ENCODE measurements at places on chromosomes 1 and 21. TPM values are rescaled to one million over a fixed set of nuclear protein-coding genes. Genes with fewer than 3 reads are reported as not detected.

DNA sequence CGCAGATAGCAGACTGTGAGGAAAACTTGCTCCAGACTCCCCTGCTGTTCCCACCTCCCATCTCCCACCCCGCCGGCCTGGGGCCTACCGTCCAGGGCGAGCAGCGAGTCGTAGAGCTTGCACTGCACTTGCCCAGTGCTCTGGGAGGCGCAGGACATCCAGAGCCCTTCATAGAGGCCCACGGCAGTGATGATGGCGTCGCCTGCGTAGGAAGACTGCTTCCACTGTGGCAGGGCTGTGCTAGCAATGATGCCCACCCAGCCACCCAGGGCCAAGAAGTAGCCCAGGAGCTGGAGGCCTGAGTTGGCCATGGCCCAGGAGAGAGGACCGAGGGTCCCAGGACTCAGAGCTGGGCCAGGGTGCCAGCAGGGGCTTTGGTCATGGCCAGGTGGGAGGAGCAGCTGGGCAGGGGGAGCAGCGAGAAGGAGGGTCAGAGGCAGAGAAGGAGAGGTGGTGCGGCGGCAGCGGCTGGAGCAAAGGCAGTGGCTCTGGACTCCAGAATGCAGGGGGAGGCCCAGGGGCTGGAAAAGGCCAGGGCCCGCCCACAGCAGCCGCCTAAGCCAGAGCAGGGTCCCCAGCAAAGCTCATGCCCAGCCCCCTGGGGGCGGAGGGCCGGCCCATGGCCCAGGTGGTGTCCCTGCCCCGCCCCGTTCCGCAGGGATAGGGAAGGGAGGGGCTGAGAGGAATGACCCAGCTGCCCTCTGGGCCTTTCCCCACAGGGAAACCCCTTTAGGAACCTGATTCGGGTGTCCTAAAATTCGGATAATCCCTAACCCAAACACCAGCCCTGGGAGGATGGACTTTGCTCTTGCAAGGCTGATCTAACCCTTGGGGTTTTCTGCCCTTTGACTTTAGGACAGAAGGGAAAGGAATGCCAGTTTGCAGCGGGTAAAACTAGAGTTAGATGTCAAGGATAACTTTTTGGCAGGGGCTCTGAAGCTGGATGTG, at the start of gene CLDN19:
Gene CLDN19 (minus strand): TSS at position 484 of the 948 bp plus-strand sequence. CDS start 173 bp downstream, at position 311.
- no peak for DNase-seq

GRCh38 chr1:183780757-183781156, 24.2 kb upstream of the RGL1 start:
- DNase-seq: no peak

DNA sequence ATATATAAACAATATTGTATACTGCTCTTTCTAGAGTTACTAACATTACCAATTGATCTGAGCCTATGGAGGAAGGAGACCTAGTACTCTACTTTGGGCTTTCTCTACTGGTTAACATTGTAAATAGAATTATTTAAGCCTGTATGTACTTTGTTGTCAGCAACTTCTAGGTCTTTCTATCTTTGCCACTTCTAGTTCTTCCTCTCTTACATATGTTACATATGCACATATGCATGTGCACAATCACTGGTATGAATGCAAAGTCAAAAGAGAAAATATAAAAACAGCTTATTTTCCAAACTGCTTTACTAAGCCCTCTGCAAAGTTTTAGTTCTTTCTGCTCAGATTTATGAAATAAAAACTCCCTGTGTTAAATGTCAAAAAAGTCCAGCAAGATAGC, 84.3 kb downstream of the PTPRC start:
- DNase-seq: no peak

The TIMM17A gene
- 26.2 TPM for total RNA-seq

The S100A16 gene
- 154 TPM for total RNA-seq

The BGLAP gene
- total RNA-seq: 2.9 TPM

DNA sequence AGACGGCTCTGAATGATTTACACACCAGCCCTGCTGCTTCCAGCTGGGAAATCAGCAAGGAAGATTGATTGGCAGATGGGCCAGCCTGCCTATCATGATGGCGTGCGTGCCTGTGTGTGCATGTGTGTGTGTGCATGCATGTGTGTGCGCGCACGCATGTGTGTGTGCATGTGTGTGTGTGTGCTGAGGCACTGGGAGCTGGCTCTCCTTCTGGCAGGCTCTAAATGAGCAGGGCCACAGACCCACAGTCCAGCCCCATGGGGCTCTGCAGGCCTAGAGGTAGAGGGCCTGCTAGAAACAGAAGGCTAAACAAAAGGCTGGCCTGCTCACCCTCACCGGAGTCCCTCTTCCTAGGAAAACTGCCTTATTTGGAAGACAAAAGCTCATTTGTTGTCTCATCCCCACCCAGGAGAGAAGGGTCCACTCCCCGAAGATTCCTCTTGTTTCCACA, 6.0 kb downstream of the KLHDC8A start:
- no peak for DNase-seq

Data from breast epithelium (tissue), 4 donors.